ENCODE measurements at places on chromosomes 1 and 21.
A peak's percentile ranks its signal among the peaks of the same experiment; 100 is the strongest.

GRCh38 chr21:21897275-21897883, 899.2 kb downstream of the NCAM2 start:
- DNase-seq: no peak

DNA sequence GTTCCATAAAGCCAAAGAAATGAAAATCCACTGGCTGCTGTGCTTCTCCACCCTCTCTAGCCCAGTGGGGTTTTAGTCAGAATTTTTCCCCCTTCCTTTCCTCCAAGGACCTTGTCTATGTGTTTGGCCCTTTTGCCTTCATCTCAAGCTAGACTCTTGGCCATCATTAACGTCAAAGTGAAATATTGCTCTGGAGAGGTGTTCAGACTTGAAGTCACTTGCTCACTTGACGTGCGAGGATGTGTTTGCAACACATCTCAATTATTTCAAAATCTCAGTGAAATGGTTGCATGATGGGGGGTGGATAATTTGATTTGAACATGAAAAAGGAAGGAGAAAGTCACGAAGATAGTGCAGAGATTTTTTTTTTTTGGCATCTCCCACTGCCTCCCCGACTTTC, 13.6 kb downstream of the EVA1C start:
- DNase-seq: no peak

- no peak for DNase-seq
These were observed 82.1 kb downstream of the NENF start for GRCh38 chr1:212514782-212515181.

DNA sequence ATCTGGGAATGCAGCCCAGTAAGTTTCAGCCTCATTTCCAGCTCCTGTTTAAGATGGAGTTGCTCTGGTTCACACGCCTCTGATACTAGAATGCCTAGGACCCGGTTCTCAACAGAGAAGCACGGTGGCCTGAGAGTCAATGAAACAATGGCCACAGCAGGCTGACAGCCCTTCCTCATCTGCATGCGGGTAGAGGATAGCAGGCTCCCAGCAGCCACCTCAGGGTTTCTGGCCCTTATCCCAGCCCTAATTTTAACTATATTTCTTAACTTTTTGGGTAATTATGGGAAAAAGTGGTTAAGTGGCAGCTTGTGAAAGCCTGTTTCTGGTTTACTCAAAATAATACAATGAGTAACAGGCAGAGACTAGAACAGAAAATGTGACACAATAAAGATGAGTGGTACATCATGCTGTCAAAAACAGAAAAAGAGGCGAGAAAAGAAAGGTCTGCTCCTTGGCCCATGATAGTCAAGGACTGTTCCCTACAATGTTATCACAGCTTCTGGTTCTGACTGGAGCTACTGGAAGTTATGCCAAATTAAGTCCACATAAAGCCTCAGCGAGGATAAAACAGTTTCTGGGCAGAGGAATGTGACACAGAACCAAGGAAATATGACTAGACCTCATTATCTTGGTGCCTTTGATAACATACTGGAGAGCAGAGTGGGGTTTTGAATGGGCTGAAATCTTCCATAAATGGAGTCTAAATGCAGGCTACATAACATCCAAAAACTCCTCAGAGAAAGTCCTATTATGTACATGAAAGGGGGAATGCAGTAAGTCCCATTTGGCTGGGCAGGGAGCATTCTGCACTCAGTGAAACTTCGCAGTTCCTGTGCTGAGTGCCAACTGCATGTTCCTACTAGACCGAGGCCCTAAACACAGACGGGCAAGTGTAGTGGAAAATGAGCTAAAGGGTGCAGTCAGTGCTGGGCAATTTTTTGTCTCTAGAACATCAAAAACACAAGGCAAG, 92.1 kb downstream of the NIBAN1 start:
- DNase-seq: no peak

GRCh38 chr1:7294636-7295035, 476.5 kb upstream of the VAMP3 start:
- DNase-seq: no peak

GRCh38 chr1:211652371-211652770, 23.1 kb downstream of the NEK2 start:
- no peak for DNase-seq

- peak; percentile 87 for DNase-seq
These were observed at the start of gene GPATCH4 for GRCh38 chr1:156601122-156601830. GPATCH4 (minus strand) TSS chr1:156601479.

- DNase-seq: no peak
These were observed 64.1 kb upstream of the CACHD1 start for GRCh38 chr1:64405833-64406232.

- no peak for DNase-seq
These were observed 13.4 kb downstream of the COP1 start for GRCh38 chr1:176193663-176194062.

GRCh38 chr1:87202451-87202850, 126.2 kb upstream of the LMO4 start:
- DNase-seq: no peak

DNA sequence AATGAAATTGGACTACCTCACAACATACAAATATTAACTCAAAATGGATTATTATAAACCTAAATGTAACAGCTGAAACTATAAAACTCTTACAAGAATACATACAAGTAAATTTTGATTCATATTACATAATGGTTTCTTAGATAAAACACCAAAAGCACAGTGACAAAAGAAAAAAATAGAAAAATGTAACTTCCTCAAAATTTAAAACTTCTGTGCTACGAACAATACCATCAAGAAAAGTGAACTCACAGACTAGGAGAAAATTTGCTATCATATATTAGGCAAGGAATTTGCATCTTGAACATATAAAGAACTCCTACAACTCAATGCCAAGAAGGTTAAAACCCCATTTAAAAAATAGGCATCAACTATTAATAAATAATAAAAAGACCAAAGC, 31.2 kb downstream of the ANGPTL3 start:
- DNase-seq: no peak
